ENCODE measurements at places on chromosomes 1 and 21.
A peak's percentile ranks its signal among the peaks of the same experiment; 100 is the strongest.

DNA sequence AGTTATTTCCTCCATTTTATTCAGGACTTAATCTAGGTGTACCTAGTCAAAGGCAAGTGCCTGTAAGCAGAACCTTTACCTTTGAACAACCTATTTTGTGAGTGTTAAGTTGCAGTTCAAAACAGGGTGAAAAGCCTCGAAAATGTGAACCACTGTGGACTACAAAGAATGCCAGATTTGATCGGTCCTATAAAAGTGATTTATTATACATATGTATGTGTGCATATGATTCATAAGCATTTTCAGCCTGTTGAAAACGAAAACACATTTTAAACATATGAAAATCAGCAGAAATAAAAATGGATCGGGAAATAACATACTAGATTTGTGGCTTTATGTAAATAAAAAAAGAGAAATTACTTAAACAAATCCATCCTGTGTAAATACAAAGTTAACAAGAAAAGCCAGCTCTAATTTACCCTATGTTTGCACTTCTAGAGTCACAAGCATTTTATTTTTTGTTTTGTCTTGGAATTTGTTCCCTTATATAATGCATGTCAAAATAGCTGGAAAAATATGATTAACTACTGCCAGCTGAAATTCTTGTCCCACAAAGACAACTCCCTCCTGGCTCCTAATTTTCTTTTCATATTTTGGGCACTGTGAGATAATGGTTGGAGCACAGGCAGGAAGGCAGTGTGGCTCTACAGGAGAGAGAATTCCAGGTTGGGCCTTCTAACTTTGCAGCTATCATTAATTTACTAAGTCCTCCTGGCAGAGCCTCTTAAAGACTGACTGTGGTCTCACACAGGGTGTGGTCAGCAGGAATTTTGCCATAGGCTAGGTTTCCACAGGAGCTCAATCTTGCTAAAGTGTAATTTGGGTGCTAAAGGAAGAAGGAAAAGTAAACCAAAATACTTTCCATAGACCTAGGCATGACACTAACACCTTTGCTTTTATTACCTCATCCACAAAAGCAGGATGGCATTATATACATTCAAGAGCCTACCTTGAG, 70.2 kb upstream of the CDC42BPA start:
- no peak for DNase-seq

DNA sequence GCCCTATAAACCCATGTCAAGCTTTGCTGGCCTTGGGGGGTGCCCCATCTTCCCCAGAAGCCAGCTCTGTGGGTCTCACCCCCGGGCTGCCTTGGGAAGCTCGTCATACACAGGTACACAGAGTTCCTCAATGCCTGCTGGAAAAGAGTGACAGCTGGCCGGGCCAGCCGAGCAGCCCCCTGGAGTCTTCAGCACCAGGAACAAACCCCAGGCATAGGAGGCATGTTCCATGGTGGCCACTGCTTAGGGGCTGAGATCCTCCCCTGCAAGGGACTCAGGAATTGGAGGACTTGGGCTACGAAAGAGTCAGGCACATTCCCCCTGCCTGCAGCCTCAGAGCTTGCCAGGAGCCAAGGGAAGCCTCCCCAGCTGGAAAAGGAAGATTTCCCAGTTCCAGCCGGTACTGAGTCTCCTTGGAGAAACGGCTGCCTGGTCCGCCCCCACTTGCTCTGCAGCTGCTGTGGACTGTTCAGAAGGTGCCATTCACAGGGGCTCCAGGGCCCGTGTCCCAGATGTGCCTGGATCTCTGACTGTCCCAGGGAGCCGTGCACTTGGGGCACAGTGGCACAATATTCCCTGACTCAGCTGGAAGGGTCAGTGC, 89.5 kb downstream of the STUM start:
- DNase-seq = no peak

DNA sequence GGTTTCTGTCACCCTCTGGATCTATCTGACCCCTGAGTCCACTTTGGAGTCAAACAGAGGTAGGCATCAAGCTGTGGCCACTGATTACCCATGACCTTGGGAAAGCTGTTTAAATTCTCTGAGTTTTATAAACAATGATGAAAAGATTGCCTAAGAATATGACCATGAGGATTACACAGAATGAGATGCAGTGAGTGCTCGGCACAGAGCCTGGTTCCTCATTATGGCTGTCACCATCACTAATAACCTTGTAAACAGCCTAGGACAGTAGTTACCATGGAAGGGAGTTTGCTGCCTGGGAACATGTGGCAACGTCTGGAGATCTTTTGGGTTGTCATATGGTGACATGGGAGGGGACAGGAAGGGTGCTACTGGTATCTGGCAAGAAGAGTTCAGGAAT, 248.3 kb upstream of the KAZN start:
- no peak for DNase-seq

GRCh38 chr1:20928146-20928545, 141.0 kb upstream of the HP1BP3 start:
- DNase-seq = no peak

- no peak for DNase-seq
Measured at GRCh38 chr1:61277121-61277690, 194.8 kb downstream of the NFIA start.

GRCh38 chr1:43766818-43767525, 59.6 kb downstream of the ST3GAL3 start:
- DNase-seq = no peak

- no peak for DNase-seq
Measured at GRCh38 chr1:234000557-234001041, 96.1 kb downstream of the SLC35F3 start.

- no peak for DNase-seq
Measured at GRCh38 chr21:33993286-33994231, 78.0 kb upstream of the ATP5PO start.

DNA sequence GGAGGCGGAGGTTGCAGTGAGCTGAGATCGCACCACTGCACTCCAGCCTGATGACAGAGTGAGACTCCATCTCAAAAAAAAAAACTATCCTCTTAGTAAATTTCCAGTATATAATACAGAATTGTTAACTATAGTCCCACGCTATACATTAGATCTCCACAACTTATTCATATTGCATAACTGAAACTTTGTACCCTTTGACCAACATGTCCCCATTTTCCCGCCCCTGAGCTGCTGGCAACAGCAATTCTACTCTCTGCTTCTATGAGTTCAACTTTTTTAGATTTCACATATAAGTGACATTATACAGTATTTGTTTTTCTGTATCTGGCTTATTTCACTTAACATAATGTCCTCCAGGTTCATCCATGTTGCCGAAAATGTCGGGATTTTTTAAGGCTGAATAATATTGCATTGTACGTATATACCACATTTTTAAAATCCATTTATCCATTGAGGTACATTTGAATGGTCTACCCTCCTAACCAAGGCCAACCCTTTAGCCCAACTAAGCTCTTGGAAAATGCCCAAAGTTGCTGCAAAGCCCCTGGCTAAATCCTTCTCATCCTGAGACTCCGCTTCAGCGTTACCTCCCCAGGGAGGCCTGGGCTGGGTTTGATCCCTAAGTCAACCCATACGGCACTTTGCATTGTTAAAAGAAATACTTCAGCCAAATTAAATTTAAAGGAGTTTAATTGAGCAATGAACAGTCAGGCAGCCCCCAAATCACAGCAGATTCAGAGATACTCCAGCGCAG, 34.2 kb downstream of the NEK2 start:
- no peak for DNase-seq

- no peak for DNase-seq
Measured at GRCh38 chr1:227742738-227743715, 7.8 kb downstream of the SNAP47 start.

- no peak for DNase-seq
Measured at GRCh38 chr1:2352897-2353550, 38.3 kb downstream of the MORN1 start.

DNA sequence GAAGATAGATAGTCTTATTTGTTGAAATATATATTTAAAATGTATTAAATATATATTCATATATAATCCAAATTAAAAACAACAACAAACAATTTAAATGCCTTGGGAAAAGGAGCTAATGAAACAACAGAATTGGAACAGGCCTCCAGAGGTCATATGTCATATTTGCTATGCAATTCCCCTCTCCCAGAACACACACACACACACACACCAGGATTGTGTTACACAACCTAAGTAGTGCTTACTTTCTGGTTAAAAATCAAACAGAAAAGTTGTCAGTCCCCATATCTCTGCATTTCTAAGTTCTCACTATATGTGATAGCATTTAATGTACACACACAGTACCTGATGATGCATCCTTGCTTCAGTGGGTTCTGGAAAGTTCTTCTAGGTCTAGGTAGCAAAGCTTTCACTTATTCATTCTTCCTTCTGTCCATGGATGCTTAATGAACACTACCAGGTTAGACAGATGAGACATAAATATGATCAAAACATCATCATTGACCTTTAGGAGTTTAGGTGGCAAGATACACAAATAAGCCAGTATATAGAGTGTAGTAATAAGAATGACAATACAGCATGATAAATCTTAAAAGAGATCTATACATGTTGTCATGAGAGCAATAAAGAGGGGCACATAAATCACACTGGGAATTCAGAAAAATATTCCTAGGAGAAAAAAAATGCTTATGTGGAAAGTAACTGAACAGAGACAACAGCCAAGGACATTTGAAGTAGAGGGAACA, 662.8 kb downstream of the PTPRC start:
- DNase-seq = no peak

DNA sequence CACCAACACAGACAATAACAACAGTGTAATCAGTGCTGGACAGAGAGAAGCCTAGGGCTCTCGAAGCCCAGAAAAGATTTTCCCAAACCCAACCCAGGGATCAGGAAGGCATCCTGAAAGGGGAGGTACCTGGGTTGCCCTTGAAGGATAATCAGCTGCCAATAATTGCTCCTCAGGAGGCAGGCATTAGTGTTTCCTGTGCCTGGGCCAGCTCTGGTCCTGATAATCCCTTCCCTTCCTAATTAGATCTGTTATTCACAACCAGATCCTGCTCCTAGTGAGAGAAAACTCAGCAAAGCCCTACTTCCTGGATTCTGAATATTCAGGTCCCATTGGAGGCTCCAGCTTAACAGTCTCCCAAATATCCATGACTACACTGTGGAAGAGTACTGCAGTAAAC, 117.4 kb downstream of the DMRTA2 start:
- no peak for DNase-seq

GRCh38 chr1:48823168-48823567, 46.5 kb upstream of the BEND5 start:
- no peak for DNase-seq

GRCh38 chr1:163161337-163161736, 41.4 kb downstream of the RGS5 start:
- no peak for DNase-seq

GRCh38 chr1:154581766-154582165, 14.2 kb downstream of the CHRNB2 start:
- DNase-seq = no peak

DNA sequence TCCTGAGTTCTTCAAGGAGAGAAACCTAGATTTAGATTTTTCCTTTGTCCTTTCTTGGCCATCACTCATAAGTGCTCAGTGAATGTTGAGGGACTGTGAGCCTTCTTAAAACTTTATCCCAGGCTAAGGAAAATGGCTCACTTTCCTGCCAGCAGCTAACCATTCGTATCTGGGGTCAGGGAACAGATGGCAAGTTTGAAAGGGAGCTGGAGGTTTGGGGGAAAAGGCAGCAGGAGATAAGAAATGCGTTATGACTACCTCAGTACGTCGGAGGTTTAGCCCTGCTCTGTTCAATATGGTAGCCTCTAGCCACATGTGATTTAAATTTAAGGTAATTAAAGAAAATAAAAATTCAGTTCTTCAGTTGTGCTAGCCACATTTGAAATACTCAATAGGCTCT, 13.3 kb downstream of the RRP15 start:
- DNase-seq = no peak

GRCh38 chr1:96306809-96307560, 414.6 kb upstream of the PTBP2 start:
- DNase-seq = peak; percentile 13

GRCh38 chr1:235999259-235999925, 65.5 kb downstream of the NID1 start:
- peak; percentile 74 for DNase-seq

DNA sequence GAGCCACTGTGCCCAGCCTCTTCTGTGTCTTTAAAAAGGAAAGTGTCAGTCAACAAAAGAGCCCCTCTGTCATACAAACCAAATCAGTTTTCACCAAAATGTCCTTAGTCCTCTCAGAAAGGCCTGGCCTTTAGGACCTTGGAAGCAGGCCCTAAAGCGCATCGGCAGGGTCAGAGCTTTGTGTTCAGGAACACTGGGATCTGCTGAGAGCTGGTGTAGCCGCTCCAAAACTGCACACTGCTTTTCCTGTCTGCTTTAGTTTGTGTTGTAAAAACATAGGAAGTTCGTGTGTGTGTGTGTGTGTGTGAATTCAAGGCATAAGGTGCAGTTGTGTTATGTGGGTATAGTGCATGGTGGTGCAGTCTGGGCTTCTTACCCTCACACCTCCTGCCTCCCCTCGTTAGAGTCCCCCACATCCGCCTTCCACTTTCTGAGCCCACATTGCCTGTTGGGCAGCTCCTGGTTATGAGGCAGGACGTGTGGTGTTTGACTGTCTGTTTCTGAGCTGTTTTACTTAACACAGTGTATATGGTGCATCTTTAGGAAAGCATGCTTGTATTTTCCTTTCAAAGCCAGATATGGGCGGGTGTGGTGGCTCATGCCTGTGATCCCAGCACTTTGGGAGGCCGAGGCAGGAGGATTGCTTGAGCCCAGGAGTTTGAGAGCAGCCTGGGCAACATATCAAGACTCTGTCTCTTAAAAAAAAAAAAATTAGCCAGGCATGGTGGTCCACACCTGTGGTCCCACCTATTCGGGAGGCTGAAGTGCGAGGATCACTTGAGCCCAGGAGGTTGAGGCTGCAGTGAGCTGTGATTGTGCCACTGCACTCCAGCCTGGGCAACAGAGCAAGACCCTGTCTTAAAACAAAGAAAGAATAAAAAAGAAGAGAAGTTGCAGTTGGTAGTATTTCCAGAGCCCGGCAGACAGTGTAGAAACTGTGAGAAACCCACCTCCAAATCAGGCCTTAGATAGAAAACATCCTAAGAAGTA, 12.4 kb downstream of the IBA57 start:
- DNase-seq = no peak

DNA sequence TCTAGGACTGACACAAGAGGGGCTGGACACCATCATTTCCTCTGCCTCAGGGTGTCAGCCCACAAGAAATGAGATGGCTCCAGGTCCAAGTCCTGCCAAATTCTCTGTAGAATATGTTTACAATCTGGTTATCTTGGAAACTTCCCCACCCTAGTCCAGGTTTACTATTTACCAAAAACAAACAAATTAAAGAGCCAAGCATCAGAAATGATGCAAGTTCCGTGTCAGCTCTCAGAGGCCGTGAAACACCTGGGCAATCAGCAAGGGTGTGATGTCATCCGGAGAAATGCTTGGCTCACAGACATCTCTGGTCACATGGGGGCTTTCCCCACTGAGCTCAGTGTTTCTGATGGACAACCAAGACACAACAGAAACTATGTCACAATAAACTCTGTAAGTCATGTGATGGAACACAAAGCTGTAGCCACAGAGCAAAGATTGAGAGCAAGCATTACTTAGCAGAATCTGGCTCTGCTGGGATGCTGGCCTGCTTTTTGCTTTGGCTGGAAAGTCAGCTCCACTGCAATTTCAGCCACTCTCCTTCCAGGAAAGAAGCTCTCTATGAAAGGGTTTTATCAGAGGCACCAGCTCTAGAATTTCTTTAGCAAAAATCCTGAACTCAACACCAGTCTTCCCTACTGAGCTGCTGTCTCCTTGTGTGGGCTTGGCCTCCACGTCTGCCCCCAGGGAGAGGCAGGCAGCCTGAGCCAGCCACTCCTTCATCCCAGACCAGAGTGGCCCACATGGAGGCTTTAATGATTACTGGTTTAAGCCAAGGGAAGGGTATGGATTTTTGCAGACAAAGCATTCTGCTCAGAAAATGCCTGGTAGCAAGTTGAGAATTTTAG, 55.9 kb downstream of the NENF start:
- DNase-seq = peak; percentile 81

Data from AG04450 (cell line).